ENCODE measurements at places on chromosomes 4 and X.

DNA sequence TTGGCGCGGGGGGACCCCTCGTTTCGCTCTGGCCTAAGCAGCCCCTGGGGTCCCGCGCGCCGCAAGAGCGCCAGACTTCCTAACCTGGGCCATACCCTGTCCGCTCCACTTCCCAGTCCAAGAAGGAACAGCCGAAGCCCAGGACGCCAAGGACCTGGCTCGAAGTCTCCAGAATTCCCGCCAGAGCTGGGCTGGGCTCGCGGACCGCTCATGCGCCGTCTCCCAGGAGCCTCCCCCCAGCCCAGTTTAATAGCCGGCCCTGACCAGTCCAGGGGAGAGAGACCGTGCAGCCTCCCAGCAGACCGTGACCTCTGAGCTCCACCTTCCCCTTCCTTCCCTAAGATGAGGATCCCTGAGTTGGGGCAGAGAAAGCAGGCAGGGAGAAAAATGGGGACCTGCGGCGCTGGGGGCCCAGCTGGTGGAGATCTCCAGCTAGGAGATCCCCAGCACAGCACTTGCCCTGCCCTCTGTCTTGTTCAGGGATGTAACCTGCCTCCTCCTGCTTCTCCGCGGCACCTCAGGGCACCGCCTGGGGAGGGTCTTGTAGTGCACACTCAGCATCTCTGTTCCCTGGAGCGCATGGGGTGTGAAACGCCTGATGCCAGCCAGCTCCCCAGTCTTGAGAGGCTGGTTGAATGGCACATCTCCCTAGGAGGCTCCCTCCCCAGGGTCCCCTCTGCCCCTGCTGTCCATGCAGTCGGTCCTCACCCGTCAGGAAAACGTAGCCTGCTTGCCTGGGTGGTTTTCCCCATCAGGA, 1.2 kb upstream of the LETM1 start:
- no peak for DNase-seq

- DNase-seq = no peak
These were observed 424.5 kb upstream of the CTSO start for GRCh38 chr4:156378033-156378665.

- no peak for DNase-seq
These were observed 65.4 kb downstream of the GPR82 start for GRCh38 chrX:41789374-41789773.

- DNase-seq = no peak
These were observed 38.7 kb upstream of the GRID2 start for GRCh38 chr4:92265021-92265420.

DNA sequence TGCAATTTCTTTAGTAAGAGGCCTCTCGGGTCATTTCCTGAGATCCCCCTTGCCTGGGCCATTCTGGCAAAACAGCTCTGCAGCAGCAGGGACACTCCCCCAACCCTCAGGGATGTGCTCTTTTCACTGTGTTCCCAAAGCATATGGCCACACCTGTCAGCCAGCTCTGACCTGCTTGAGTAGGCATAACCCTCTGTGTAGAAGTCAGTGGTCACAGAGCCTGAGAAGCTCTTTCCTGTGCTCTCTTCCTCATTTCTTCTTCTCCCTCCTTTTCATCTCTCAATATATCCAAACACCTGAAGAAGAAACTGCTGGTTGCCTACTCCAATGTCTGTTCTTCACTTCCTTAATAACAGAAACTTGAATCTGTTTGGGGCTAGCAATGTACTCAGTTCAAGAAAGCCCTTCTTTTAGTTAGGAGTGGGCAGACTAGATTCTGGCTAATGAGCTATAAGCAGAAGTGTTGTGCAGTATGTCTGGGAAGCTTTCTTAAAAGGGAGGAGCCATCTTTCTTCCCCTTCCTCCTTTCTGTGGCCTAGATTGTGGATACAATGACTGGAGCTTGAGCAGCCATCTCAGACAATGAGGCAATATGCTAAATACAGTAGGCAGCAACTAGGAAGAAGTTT, 73.3 kb downstream of the PRPS1 start:
- DNase-seq = no peak

DNA sequence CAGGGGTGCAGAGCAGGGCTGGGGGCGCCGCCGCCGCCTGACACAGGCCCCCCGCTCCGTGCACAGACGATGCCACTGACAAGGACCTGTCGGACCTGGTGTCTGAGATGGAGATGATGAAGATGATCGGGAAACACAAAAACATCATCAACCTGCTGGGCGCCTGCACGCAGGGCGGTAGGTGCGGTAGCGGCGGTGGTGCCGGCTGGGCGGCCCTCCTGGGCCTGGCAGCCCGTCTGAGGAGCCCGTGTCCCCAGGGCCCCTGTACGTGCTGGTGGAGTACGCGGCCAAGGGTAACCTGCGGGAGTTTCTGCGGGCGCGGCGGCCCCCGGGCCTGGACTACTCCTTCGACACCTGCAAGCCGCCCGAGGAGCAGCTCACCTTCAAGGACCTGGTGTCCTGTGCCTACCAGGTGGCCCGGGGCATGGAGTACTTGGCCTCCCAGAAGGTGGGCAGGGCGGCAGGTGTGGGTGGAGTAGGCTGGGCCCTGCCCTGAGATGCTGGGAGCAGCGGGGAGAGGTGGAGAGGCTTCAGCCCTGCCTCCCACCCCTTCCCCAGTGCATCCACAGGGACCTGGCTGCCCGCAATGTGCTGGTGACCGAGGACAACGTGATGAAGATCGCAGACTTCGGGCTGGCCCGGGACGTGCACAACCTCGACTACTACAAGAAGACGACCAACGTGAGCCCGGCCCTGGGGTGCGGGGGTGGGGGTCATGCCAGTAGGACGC, 12.6 kb downstream of the FGFR3 start:
- DNase-seq = no peak

DNA sequence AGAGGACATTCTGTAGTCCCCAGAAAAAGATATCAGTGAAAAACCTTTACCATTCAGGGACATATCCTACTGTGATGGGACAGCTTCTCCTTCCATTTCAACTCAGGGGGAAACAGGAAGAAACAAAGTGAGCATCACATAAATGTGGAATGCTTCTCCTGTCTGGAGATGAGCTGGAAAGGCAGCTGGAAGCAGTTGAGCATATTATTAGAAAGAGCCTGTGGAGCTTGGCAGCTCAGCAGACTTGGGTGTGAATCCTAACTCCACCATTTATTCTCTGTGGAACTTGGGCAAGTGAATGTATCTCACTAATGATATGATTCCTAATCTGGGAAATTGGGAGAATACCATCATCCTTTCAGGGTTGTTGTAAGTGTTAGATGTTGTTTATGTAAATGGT, 232.1 kb upstream of the F9 start:
- no peak for DNase-seq

DNA sequence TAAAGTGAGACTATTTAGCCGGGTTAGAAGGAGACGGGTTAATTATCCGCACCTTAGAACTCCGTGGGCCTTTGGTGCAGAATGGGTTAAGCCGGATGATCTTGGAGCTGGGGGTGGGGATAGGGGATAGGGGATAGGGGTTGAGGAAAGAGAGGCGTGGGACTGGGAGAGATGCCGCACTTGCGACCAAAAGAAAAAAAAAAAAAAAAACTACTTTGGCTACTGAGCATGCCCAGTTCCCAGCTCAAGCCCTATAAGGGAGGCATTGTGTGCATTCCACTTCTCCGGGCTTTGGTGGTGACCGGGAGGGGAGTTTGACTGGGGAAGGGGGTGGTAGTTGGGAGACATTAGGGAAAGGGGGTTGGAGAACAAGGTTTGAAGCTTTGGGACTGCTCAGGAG, at the start of gene SLITRK4:
SLITRK4 (minus strand) TSS at position 187 of the 400 bp plus-strand sequence. CDS start 4,993 bp downstream, outside the sequence.
- no peak for DNase-seq

DNA sequence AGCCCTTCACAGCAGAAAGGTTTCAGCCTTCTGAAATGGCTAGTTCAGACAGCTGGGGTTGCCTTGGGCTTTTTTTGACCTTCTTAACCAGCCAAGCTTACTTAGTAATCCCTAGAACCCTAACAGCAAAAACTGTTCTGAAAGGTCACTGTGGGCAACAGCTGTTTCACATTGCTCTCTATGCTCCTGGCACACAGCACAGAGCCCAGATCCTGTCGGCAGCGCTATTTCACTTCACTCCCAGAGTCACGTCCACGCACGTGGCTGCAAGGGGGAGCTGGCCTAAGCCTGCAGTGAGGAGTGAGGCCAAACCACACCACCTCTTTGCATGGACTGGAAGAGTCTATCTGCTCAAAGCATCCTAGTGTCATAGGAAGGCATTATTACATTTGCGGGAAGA, 32.0 kb upstream of the STS start:
- DNase-seq = no peak

- no peak for DNase-seq
These were observed 739 bp downstream of the GAK start for GRCh38 chr4:931194-931959.

GRCh38 chrX:37541991-37542390, 29.5 kb upstream of the LANCL3 start:
- DNase-seq = no peak

GRCh38 chr4:150814873-150815272, 200.2 kb downstream of the LRBA start:
- DNase-seq = no peak

DNA sequence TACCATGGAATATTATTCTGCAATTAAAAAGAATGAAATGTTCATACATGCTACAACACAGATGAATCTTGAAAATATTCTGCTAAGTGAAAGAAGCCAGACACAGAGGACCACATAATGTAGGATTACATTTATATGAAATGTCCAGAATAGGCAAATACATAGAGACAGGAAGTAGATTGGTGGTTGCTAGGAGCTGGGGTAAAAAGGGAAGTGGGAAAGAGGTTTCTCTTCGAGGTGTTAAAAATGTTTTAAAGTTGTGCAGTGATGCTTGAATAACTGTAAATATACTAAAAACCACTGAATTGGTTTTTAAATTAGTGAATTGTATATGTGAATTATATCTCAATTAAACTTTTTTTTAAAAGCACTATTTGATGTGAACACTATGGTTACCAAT, 3.6 kb upstream of the NXT2 start:
- no peak for DNase-seq

- DNase-seq = no peak
These were observed 81.0 kb downstream of the SORBS2 start for GRCh38 chr4:185730849-185731608.

- no peak for DNase-seq
These were observed 86.3 kb upstream of the BMP2K start for GRCh38 chr4:78689700-78690323.

DNA sequence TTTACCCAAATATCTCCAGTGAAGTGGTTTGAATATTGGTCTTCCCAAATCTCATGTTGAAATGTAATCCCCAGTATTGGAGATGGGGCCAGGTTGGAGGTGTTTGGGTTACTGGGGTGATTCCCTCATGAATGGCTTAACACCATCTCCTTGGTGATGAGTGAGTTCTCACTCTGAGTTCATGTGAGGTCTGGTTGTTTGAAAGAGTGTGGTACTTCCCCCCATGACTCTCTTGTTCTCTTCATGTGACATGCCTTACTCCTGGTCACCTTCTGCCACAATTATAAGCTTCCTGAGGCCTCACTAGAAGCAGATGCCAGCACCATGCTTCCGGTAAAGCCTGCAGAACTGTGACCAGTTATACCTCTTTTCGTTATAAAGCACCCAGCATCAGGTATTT, 32.9 kb upstream of the OTUD4 start:
- DNase-seq = no peak

- DNase-seq = no peak
These were observed 46.5 kb upstream of the CPLX1 start for GRCh38 chr4:872241-872981.

- no peak for DNase-seq
These were observed 104.9 kb downstream of the FAM53A start for GRCh38 chr4:1579001-1579900.

GRCh38 chr4:22190855-22191254, 242.3 kb upstream of the KCNIP4 start:
- DNase-seq = no peak

DNA sequence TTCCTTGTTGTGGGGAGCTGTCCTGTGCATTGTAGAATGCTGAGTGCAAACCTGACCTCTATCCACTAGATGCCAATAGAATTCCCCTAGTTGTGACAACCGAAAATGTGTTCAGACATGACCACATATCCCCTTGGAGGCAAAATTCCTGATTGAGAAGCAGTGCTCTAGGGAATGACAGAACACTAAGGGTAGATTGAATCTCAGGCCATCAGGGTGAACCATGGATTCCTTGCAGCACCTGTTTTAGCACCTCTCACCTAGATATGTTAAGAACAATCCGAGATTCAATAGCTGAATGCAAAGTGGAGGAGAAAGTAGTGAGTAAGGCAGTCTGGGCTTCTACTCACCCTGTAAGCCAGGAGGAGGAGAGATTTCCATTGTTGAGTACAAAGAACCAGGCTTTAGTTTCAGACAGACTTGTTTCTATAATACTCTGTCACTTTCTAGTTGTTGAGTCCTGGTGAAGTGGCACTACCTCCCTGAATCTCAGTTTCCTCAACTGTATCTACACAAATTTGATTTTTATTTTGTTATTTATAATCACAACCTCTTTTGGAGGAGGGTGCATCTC, 111.0 kb upstream of the RAP2C start:
- no peak for DNase-seq

- DNase-seq = no peak
These were observed 8.8 kb downstream of the EPHA5 start for GRCh38 chr4:65661471-65661870.

GRCh38 chr4:33837043-33837838, 2407.1 kb downstream of the ARAP2 start:
- no peak for DNase-seq

DNA sequence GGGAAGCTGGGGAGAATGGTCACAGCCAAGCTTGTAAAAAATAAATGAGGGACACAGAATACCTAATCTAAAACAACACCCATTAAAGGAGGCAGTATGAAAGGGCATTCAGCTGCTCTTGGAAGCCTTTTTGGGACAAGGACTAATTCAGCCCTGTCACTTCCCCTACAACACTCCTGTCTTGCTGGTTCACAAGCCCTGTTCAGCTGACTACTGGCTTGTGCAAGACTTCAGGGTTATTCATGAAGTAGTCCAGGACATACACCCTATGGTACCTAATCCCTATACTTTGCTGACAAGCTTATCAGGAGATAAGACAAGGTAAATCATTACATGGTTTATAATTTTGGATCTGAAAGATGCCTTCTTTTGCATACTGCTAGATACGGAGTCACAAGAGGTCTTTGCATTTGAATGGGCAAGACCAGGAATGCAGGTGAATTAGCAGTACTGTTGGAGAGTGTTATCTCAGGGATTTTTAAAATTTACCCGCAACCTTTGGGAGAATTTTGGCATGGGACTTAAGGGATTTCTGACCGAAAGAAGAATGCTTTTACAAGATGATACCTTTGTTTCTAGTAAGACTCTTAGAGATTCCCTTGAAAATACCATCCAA, 103.2 kb upstream of the LANCL3 start:
- no peak for DNase-seq

GRCh38 chr4:177464026-177464425, 21.8 kb upstream of the AGA start:
- DNase-seq = no peak
